ENCODE measurements at places on chromosomes 4 and X.

- no peak for DNase-seq
Observed at GRCh38 chr4:148390311-148390710, 51.9 kb downstream of the NR3C2 start.

- DNase-seq, result no peak
Observed at GRCh38 chrX:106263817-106264216, 95.7 kb downstream of the PWWP3B start.

- no peak for DNase-seq
Observed at GRCh38 chr4:80199947-80200346, 2.6 kb downstream of the PRDM8 start.

- peak; percentile 30 for DNase-seq
Observed at GRCh38 chrX:38166478-38167083, 54.1 kb downstream of the SRPX start.

- no peak for DNase-seq
Observed at GRCh38 chr4:14294611-14295010, 667.1 kb upstream of the BOD1L1 start.

DNA sequence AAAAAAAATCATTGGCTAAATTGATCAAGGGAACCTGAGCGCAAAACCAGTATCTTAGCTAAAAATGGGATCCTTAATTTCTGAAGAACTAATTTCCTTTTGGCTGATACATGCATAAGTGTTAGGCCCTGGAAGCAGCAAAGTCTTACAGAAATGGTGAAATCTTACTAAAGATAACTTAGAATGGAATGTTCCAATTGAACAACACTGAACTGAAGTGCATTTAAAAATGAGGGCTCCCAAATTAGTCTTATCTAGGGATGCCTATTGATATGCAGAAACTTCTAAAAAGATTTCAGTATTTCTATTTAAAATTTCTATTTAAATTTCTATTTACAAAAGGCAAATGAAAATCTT, 120.7 kb upstream of the BANK1 start:
- no peak for DNase-seq

- no peak for DNase-seq
Observed at GRCh38 chr4:40986375-40986774, 228.0 kb downstream of the APBB2 start.

DNA sequence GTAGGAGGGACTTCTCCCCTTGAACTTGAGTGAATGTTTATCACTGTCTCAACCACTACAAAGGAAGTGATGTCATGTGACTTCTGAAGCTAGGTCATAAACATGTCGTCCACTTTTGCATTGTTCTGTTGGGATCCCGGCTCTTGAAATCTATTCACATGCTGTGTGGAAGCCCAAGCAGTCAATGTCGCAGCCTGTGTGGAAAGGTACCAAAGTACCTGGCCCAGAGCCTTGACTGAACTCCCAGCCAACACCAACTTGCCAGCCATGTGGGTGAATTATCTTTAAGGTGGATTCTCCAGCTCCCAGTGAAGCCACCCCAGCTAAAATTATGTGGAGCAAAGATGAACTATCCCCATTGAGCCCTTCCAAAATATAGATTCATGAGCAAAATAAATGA, 85.0 kb upstream of the USP38 start:
- DNase-seq, result no peak

GRCh38 chrX:130158311-130158710, 7.3 kb downstream of the AIFM1 start:
- no peak for DNase-seq

GRCh38 chrX:72621163-72621562, 48.5 kb upstream of the HDAC8 start:
- no peak for DNase-seq

DNA sequence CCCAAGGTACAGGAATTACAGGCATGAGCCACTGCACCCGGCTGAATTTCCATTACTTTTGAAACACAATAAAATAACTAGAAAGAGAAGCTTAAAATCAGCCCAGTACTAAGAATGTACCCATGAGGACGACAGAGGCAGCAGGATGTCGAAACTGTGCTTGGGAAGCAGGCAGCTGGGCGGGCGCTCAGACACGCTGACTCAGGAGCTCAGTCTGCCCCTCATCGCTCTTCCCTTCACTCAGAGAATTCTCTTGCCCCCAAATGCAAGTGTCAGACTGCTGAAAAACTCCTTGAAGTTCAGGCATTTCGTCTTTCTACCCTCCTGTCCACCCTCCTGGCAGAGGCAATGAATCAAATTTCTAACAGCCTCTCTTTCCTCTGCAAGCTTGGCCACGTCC, 41.0 kb upstream of the CDKN2AIP start:
- no peak for DNase-seq

GRCh38 chr4:98338761-98339438, 77.7 kb downstream of the RAP1GDS1 start:
- no peak for DNase-seq

GRCh38 chrX:19585332-19586082, 70.2 kb upstream of the MAP3K15 start:
- DNase-seq, result no peak

- no peak for DNase-seq
Observed at GRCh38 chrX:17380221-17380620, 5.2 kb downstream of the NHS start.

DNA sequence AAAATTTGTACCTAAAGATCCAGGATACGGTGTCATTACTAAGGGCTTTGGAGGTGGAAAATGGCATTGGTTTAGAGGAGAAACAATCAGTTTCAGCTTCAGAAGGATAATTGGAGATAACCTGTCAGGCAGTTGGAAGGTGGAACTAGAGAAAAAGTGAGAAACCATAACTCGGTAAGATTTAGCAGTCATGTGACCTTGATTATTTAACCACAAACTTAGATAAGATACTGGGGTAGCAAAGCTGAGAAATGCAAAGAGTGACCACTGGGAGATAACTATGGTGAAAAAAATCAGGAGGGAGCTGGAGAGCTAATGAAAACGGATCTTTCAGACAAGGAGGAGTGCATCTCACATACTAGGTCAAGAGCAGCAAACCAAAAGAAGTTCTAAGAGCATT, 58.3 kb upstream of the SMARCA5 start:
- DNase-seq, result no peak

DNA sequence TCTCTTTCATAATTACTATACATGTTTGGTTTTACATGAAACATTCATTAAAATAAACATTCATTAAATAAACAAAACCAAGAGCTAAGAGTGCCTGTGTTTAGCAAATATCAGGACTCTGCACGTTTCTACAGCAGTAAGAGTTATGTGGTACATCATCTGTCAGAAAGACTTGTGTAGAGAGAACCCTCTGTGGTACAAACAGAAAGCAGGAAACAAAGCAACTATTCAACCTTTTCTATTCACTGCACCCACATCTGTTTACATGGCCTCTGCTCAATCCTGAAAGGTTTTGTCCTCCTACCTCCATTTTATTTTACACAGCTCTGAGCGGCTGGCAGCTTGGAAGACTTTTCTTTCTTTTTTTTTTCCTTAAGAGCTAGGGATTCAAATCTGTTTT, 90.7 kb upstream of the PCDH18 start:
- DNase-seq, result peak; percentile 40

DNA sequence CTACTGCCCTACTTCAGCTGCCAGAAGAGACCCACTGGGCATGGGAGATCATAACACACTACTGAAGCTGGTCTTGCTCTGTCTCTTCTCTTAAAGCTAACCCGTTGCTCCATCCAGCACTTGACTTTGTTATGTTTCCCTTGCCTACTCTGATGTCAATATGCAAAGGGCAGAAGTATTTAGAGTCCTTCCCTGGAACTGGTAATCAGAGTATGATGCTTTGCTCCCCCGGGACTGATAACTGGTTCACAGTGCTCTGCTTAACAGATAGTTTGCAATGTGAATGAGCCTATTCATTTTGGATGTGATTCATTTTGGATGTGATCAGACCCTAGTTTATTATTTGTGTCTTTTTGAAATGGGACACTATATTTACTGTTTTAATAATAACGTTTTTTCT, 12.3 kb upstream of the UCP1 start:
- DNase-seq, result no peak

DNA sequence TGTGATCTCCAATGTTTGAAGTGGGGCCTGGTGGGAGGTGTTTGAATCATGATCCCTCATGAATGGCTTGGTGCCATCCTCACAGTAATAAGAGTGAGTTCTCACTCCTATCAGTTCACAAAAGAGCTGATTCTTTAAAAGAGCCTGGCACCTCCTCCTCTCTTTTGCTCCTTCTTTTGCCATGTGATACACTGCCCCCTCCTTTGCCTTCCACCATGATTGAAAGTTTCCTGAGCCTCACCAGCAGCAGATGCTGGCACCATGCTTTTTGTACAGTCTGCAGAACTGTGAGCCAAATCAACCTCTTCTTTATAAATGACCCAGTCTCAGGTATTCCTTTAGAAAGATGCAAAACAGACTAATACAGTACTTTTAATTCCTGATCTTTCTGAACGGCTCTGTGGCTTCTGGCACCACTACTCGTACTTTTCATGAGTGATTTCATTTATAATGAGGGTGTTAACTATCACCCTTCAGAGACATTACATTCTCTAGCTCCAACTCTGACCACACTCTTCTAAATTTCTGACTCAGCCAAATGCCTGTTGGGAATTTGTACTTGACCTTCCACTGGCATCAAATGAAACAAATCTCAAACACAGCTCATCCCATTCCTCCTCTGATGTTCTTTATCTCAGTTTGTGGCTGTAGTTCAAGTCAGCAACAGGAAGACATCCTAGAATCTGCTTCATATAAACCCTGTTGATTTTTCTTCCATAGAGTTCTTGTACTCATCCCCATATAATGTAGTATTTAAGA, 4.2 kb downstream of the UFSP2 start:
- DNase-seq, result no peak

Data from NCI-H2029 treated with DMSO at 0.1 percent for 48 hours (cell line).